ENCODE measurements at places on chromosomes 6 and 20. TPM values are rescaled to one million over a fixed set of nuclear protein-coding genes. Genes with fewer than 3 reads are reported as not detected.

Gene GUCA1A
- total RNA-seq: not detected

Gene MUC22
- not detected for total RNA-seq

Gene RPL10A
- 1,836 TPM for total RNA-seq

Gene FAXC
- total RNA-seq: 0.10 TPM

Gene MYLK2
- total RNA-seq: 0.19 TPM

Gene C6orf58
- not detected for total RNA-seq

Gene LY6G6D
- not detected for total RNA-seq

Gene SAMD3
- total RNA-seq: 4.7 TPM

Gene FAM229B
- 7.7 TPM for total RNA-seq

Gene C6orf136
- 28.1 TPM for total RNA-seq

Gene PDE10A
- total RNA-seq: not detected

Gene RAET1L
- not detected for total RNA-seq

Gene ENPP3
- 0.63 TPM for total RNA-seq

Gene SFTA2
- total RNA-seq: not detected

Gene MRAP2
- total RNA-seq: not detected

Gene B3GALT4
- 2.6 TPM for total RNA-seq

Gene TAF4
- 21.2 TPM for total RNA-seq

Gene JAG1
- total RNA-seq: 0.13 TPM

Gene DEFB125
- not detected for total RNA-seq

Gene CFAP206
- not detected for total RNA-seq

Gene NRN1
- 0.61 TPM for total RNA-seq

Gene HLA-DQA1
- total RNA-seq: 8.7 TPM

Gene HRH3
- not detected for total RNA-seq

Gene ZNF334
- 2.3 TPM for total RNA-seq

Gene CNBD2
- 3.4 TPM for total RNA-seq

Gene TRIM40
- total RNA-seq: not detected

Gene GPR6
- total RNA-seq: not detected

Measured in activated CD8-positive, alpha-beta memory T cell treated with anti-CD3 and anti-CD28 coated beads for 36 hours (primary cell).